Suppressor macrophage (primary cell): ENCODE measurements at places on chromosomes 5 and 9.

DNA sequence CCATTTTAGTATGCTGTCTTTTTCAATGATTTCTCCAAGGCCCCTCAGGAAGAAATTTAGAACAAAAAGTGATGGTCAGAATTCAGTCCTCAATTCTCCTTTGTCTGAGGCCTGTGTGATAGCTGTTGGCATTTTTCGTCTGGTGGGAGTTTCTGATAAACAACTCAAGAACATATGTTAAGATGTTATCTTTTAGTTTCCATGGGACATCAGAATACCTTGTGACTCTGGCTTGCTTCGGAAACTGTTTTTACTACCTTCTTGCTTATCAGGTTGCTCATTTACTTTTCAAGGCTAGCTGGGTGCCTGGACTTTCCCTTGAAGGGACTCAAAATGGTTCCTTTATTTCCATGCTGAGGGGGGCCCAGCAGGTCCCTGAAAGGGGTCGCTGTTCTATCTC is 97.2 kb downstream of the INVS start:
- no peak for DNase-seq

DNA sequence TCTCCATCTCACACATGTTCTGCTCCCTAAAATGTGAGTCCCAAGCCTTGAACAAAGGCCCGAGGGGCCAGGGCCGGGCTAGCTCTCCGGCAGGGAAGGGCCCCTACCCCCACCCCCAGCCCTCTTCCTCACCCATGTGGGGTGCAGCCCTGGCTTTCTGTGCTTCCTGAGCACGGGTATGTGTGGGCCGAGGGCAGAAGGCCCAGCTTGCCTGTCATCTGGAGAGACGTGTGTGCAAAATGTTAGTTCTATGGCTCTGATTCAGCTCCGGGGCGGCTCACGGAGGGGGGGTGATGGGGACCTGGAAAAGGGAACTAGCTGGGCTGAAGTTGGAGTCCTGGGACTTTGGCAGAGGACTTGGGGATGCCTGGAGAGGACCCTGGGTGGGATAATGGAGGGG is 90.3 kb upstream of the ARAP3 start:
- no peak for DNase-seq

DNA sequence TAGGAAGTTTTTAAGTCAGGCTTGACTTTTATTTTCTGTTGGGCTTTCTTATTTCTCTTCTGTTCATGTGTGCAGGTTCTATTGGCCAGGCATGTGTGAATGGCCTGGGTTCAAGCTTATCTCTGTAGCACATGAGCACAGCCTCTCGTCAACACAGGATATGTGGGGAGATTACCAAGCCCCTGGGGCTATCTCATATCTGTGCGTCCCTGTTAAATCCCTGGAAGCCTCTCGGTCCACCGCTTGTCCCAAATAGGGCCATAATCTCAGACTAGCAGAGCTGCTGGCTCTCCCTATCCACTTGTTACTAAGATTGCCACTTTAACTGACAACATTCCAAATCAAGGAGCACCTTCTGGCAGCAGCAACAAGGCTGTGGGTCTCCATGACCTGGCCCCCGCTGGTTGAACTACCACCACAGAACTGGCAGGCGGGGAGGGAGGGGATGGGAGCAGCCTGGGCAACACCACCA is 28.4 kb upstream of the EBF1 start:
- no peak for DNase-seq

- no peak for DNase-seq
These were observed 940.2 kb downstream of the EFNA5 start for GRCh38 chr5:106730506-106730905.

DNA sequence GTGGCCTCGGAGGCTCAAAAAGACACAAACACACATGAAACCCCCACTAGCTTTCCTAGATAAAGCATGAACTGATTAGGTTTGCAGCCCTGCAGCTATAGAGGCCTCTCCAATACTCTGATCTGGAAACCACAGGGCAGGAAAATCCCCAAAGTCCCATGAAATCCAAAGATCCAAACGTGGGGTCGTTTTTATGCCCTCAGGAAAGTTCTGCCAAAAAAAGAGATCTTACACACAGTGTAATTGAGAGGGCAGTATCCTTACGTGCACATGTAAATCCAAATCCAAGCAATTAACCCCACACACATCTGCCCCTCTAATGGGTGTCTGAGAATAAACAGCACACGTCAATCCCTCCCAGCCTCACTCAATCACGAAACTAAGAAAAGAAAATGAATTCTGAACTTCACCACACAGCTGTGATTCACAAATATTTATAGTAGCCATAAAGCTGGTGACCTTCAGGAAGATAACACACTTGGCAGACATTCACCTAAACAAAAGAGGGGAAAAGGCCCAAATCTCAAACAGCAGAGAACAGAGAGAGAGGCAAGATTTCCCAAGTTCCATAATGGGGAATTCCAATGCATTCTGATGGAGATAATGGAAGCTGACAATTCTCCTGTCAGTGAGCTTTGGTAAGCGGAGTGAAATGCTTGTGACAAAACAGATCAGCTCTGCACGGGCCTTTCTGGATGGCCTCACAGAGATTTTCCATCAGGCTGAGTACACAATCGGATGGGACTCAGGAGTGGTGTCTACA is 114.2 kb downstream of the SEMA5A start:
- no peak for DNase-seq

GRCh38 chr9:75889977-75890471 is 449 bp upstream of the PCSK5 start:
- DNase-seq = peak; percentile 50

GRCh38 chr5:34047774-34048572 is 5.0 kb upstream of the C1QTNF3 start:
- peak; percentile 36 for DNase-seq

GRCh38 chr9:589723-590122 is 251.8 kb upstream of the DMRT1 start:
- no peak for DNase-seq

DNA sequence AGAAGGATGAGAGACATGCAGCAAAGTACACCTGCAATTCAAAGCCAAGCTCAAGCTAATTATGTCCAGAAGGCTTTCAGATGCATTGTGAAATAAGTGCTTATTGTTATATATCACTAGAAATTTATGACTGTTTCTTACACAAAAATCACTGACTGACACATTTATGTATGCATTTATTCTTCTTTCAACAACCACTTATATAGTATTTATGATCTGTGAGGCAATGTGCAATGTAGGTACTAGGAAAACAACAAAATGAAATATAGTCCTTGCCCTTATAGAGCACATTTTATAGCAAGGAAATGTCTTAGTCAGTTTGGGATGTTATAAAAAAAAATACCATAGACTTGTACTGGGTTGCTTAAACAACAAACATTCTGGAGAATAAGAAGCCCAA is 167.6 kb downstream of the YIPF5 start:
- no peak for DNase-seq

DNA sequence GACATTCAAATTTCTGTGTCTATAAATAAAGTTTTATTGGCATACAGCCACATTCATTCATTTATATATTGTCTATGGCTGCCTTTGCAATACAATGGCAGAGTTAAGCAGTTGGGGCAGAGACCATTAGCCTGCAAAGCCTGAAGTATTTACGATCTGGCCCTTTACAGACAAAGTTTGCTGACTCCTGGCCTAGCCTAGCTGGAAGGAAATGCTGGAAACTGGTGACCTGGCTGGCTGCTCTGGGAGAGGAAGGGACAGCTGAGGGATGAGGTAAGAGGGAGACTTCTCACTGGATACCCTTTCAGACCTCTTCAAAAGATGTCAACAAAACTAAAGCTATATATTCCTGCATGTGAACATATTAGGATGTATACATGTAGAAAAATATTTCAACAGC is 66.0 kb upstream of the PPARGC1B start:
- DNase-seq = no peak

GRCh38 chr5:2261004-2261703 is 378.4 kb upstream of the IRX4 start:
- no peak for DNase-seq

GRCh38 chr5:89722538-89722937 is 687.0 kb downstream of the CETN3 start:
- no peak for DNase-seq

GRCh38 chr5:103208460-103208859 is 50.1 kb upstream of the MACIR start:
- peak; percentile 19 for DNase-seq

DNA sequence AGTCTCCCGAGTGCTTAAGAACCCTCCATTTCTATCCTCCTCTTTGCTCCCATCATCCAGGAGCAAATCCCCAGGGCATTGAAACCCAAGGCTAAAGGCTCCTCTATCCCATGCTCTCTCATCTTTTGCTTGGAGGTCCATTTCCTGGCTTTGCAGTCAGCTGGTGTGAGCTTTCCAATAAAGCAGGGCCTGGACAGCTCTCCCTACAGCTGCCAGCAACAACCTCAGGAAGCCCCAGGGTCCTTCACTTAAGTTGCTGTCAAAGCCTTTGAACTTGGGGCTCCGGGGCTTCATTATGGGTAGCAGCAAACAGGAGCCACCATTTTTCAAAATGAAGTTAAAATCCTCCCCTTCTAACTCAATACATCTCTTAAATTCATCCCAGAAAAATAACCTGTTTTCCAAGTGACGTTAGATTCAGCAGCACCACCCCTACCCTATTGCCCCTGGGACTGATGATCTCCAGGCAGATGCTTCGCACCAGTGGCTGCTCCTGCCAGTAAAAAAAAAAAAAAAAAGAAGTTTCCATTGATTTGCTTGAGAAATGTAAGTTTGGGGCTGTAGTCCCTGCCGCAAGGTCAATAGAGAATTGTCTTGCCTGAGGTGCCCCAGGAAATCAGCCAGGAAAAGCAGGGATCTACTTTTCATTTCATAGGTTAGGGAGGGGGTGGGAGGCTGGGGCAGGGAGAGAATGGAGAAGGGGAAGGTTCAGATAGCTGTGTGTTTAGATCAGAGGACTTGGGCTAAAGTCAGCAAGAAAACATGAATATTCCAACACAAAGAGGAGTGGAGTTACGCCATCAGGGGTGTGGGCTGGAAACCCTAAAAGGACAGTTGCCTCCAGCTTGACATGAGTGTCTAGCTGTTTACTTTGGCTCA is 83.8 kb upstream of the IL6ST start:
- peak; percentile 30 for DNase-seq

- DNase-seq = no peak
These were observed 3.4 kb upstream of the GRPEL2 start for GRCh38 chr5:149341876-149342275.

- no peak for DNase-seq
These were observed 259.5 kb downstream of the NR3C1 start for GRCh38 chr5:143143973-143144372.

DNA sequence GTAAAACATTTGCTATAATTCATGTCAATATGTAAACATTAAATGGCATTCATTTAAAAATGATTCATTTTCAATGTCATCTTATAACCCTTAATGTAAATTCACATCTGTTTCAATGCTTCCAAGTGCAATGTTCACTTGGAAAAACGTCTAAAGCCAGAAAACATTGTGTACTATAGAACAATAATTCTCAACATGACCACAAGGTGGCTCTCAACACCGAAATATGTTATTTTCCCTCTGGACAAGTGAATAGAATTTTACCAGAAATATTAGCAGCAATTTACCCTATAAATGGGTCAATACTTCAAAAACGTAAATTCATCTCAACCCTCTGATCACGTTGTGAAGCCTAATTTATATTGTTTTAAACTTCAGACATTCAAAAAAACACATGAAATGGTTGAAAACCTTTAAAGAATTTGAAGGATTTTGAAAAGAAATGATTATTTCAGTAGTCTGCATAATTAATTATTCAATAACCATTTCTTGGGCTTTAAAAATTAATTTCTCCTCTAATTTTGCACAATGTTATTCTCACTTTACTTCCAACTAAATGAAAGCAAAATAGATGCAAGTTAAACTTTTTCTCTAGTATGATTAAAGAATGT is 11.0 kb downstream of the CDH10 start:
- DNase-seq = peak; percentile 75

DNA sequence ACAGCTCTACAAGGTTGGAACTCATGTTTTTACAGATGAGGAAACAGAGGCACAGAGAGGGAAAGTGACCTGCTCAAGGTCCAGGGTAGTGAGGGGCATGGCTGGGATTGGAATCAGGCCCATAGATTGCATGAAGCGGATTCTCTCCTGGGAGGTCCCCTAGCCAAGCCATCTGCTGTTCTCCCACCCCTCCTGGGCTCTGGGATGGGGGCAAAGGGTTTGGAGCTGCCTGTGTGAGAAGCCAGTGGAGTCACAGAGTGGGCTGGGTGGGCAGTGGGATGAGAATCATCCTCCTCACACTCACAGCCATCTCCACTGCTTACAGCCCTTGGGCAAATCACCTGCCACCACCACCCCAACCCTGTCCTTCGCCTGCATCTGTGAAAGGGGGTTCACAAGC is 38.6 kb upstream of the PSD2 start:
- DNase-seq = no peak

GRCh38 chr9:126500600-126501382 is 112.9 kb upstream of the LMX1B start:
- DNase-seq = peak; percentile 69

DNA sequence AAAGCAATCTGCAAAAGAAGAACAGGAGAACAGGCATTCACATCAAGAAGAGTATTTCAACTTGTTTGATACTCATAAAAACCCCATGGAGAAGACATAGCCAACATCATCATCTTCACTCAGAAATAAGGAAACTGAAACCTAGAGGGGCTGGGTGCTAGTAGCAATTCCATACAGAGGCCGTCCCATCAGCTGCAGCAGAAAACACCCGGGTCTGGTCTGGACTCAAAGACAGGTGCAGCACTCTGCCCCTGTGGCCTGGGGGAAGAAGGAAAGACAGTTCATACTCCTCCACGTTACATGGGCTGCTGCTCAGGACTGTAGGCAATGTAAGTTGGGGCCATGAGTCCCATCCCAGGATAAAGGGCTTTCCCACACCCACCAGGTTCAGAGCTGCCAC is 11.6 kb downstream of the GZMA start:
- no peak for DNase-seq

DNA sequence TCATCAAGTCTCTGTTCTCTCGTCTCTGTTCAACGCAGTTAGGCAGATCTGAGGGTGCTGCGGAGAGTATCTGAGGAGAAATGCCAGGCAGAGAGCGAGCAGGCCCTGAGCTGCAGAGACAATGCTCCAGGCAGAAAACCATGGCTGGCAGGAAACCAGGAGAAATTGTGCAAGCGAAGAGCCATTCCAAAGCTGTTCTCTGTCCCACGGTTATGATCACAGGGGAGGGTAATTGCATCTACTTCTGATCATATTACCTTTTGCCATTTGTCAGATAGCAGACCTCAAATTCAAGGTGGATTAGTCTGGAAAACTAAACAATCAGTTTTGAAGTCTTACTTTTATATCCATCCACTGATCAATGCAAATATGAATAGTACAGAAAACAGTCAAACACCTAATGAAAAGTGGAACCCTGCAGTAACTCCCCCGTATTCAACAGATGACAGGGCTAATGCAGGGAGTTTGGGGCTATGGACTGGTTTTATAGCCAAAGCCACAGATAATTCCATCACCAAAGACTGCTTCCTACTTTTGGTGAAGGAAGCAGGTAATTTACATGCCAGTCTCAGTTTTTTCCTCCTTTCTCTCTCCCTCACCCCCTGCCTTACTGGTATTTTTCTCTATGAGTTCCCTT is 228.0 kb downstream of the DCP2 start:
- no peak for DNase-seq

DNA sequence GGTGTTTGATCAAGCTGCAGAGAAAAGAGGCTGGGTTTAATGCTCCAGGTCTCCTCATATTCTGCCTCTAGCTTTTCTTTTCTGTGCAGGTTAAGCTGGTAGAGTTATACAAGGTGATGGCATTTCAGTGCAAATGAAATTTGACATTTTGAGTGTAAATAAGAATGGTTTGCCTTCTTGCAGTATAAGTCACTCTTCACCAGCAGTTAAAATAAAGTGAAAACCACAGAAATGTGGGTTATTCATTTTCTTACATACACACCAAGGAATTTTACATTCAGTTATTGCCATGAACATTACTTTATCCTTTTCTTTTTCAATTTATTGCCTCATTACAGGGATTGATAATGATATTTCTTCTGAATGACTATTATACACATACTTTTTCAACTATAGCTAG is 337.5 kb upstream of the PCSK5 start:
- DNase-seq = no peak
